DND-41 (cell line): ENCODE measurements at places on chromosomes 12 and 14.

DNA sequence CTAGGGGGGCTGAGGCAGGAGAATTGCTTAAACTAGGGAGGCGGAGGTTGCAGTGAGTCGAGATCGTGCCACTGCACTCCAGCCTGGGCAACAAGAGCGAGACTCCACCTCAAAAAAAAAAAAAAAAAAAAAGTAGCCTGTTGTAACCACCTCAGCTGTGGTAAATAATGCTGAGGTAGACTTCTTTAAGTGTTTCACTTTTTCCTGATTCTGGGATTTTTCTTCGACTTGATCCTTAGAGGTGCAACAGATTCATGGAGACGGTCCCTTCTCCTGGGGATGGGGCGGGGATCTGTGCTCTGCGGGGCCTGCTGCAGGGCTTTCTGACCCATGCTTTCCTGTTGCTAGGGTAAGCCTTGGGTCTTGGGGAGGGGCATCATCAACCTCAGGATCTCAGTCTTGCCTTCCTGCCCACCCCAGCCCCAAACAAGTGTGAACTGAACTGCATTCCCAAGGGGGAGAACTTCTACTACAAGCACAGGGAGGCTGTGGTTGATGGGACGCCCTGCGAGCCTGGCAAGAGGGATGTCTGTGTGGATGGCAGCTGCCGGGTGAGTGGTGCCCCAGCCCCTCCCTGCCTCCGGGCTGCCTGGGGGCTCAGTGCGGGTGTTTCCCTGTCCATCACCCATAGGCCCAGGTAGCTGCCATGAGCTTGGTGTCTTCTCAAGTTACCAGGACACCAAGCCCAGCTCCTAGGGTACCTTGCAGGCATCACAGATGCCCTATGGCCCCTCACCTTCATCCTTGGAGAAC is 12.4 kb downstream of the PAPLN start:
- no peak for DNase-seq
- no peaks in the 10 kb centered on the region for H3K27me3 ChIP-seq
- H3K4me1 ChIP-seq: peaks cover 17% of the 10 kb centered on the region
- no peak overlapping the region for H3K27ac ChIP-seq

GRCh38 chr12:84877340-84877739 is 35.3 kb downstream of the SLC6A15 start:
- no peak overlapping the region for H3K27ac ChIP-seq
- H3K36me3 ChIP-seq: no peaks in the 10 kb centered on the region
- H3K4me3 ChIP-seq: no peak overlapping the region
- no peak for DNase-seq
- H3K27me3 ChIP-seq: no peaks in the 10 kb centered on the region

- no peaks in the 10 kb centered on the region for H3K27me3 ChIP-seq
- H3K4me1 ChIP-seq: no peaks in the 10 kb centered on the region
- H3K4me3 ChIP-seq: no peak overlapping the region
- no peak overlapping the region for H3K27ac ChIP-seq
These were observed 88.5 kb upstream of the NCOR2 start for GRCh38 chr12:124655698-124656516.

- no peaks in the 10 kb centered on the region for H3K36me3 ChIP-seq
- peaks cover 4% of the 10 kb centered on the region for H3K27me3 ChIP-seq
- H3K27ac ChIP-seq: no peak overlapping the region
- no peak overlapping the region for H3K4me3 ChIP-seq
These were observed 24.0 kb downstream of the RHOJ start for GRCh38 chr14:63228217-63228616.

DNA sequence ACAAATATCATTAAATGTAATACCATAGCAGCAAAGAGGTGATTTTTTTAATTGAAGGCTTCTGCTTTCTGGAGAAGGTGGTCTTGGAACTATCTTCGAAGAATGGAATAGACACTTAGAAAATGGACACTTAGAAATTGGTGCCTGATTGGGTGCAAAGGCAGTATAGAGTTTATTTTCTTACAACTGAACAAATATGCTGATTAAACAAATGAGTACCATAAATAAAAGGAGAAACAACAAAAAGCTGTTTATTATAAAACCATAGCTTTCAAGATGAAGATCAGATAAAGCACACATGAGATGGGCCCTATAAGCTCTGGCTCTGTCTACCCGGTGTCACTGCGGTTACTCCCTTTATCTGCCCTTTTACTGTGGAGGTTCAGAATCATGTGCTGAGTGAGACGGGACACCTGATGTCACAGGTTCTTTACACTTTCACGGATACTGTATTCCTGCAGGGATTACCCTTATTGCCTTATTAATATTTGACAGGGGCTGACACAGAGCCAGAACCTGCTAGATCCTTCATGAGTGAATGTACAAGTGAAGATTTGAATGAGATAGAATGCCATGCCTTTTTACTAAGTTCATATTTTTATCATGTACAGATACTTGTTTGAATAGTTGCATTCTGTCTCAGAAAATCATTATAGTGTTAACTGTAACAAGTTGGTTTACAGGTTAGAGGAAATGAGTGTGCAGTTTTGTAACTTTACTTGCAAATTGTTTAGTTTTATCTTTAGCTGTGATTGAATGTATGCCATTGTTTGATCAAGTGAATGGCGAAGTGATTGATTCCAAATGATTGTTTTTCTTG is 477.5 kb upstream of the RGS6 start:
- DNase-seq: no peak
- no peaks in the 10 kb centered on the region for H3K36me3 ChIP-seq
- H3K27ac ChIP-seq: no peak overlapping the region

DNA sequence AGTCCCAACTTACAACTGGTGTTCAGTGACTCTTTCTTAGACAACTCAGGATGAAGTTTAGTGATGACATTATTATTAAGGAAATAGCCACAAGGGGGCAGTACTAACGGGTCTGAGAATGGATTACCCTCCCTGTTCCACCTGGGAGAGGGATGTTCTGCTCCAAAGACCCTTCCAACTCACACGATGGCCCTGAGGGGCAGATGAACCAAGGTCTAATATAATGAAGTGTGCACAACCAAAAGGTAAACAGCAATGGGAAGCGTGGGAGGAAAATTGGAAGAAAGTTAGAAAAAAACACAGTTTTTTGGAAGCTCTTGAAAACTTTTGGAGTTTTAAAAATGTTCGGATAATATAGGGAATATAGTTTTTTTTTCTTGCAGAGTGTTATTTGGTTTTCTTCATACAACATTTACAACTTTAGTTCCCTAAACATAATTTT is 24.0 kb downstream of the FGF6 start:
- no peak overlapping the region for H3K4me3 ChIP-seq
- H3K4me1 ChIP-seq: no peaks in the 10 kb centered on the region
- H3K36me3 ChIP-seq: no peaks in the 10 kb centered on the region
- peak; percentile 25 for DNase-seq

DNA sequence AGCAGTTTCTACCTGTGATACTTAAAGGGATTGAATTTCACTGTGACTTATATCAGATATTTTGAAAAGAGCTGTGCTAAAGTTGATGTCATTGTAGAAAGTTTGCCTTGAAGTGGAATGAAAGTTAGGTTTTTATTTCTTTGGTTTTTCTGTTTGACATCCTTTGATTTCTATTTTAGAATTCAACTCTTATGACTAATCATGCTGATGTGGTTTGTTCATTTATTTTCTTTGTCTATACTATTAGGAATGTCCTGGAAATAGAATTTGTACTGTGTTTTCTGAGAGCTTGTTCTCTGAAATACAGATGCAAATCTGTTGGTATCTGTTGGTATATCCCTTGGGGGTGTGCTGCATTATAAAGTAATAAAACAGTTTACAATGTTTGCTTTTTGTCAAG is 3.3 kb downstream of the CNOT2 start:
- no peak overlapping the region for H3K27ac ChIP-seq
- DNase-seq: no peak
- peaks cover 42% of the 10 kb centered on the region for H3K4me1 ChIP-seq
- peaks cover 33% of the 10 kb centered on the region for H3K36me3 ChIP-seq
- no peaks in the 10 kb centered on the region for H3K27me3 ChIP-seq

- no peaks in the 10 kb centered on the region for H3K27me3 ChIP-seq
- no peak overlapping the region for H3K4me3 ChIP-seq
- H3K4me1 ChIP-seq: no peaks in the 10 kb centered on the region
- no peak for DNase-seq
- no peak overlapping the region for H3K27ac ChIP-seq
These were observed 40.6 kb downstream of the ATF7 start for GRCh38 chr12:53585448-53586125.

DNA sequence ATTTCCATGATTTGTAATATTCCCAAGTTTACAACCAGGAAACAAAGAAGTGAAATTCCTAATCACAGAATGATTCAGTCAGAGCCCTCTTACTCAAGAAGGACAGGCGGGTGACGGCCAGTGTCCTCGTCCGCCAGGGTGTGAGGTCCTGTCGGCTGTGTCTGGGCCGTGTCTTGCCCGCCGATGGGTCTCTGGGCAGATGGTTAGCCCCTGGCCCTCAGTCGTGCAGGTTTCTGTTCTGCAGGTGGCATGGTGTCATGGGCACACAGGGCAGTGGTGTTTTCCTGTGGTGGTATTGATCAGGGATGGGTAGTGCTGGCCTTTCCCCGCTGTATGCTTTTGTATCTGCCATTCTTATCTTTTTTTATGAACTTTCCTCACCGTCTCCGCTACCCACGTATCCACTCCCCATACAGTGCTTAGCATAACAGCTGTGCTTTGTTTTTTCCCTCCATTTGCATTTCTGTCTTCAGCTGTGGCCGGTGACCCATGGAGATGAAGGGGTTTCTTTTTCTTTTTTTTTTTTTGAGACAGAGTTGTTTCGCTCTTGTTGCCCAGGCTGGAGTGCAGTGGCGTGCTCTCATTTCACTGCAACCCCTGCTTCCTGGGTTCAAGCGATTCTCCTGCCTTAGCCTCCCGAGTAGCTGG is 100.7 kb downstream of the TSPAN9 start:
- H3K27ac ChIP-seq: no peak overlapping the region
- H3K4me3 ChIP-seq: no peak overlapping the region
- no peaks in the 10 kb centered on the region for H3K4me1 ChIP-seq
- no peak for DNase-seq
- H3K36me3 ChIP-seq: no peaks in the 10 kb centered on the region

DNA sequence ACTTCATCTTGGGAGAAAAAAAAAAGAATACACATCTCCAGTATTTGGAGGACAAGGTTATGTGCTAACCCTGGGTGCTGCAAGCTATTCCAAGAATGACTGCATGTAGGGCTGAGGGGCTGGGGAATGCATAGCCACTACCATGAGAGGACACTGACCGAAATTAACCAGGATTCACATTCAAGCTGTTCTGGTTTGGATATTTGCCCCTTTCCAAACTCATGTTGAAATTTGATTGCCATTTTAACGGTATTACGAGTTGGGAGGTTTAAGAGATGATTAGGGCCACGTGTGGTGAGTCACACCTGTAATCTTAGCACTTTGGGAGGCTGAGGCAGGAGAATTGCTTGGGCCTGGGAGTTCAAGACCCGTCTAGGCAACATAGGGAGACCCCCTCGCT is 18.5 kb upstream of the MARK3 start:
- no peak for DNase-seq
- H3K27me3 ChIP-seq: no peaks in the 10 kb centered on the region

DNA sequence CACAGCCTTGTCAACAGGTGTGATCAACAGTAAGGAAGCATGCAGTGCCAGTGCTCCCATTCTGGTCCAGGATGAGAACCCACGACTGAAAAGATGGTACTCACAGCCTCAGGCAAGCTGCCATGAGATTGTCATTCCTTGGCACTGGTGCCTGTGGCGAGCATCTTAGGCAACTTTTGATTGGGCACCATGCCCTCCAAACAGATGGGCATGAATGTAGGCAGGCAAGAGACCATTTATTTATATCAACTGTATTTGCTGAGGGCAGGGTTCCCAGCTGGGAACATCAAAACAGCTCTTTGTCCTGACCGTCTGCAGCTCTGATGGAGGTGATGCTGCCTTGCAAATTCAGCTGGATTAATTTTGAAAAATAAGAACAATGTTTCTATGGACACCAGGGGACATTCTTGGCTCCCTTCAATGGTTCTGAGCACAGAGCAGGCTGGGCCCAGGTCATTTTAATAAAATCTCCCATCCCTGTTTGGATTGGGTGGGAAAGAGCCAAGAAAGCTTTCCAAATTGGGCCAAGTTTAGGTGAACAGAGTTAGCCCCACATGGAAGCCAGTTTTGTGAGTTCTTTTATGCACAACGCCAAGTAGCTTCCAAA is 522.5 kb downstream of the RMST start:
- H3K27ac ChIP-seq: no peak overlapping the region
- no peaks in the 10 kb centered on the region for H3K27me3 ChIP-seq
- no peak overlapping the region for H3K4me3 ChIP-seq
- DNase-seq: no peak
- no peaks in the 10 kb centered on the region for H3K4me1 ChIP-seq

- peaks cover 10% of the 10 kb centered on the region for H3K27me3 ChIP-seq
- no peaks in the 10 kb centered on the region for H3K36me3 ChIP-seq
- H3K4me1 ChIP-seq: no peaks in the 10 kb centered on the region
- no peak overlapping the region for H3K4me3 ChIP-seq
- H3K27ac ChIP-seq: no peak overlapping the region
- DNase-seq: no peak
These were observed 14.0 kb upstream of the BHLHE41 start for GRCh38 chr12:26138860-26139259.

GRCh38 chr14:103130965-103131364 is 7.7 kb downstream of the TNFAIP2 start:
- H3K4me3 ChIP-seq: no peak overlapping the region
- no peaks in the 10 kb centered on the region for H3K36me3 ChIP-seq
- DNase-seq: no peak
- no peaks in the 10 kb centered on the region for H3K4me1 ChIP-seq
- H3K27me3 ChIP-seq: no peaks in the 10 kb centered on the region

DNA sequence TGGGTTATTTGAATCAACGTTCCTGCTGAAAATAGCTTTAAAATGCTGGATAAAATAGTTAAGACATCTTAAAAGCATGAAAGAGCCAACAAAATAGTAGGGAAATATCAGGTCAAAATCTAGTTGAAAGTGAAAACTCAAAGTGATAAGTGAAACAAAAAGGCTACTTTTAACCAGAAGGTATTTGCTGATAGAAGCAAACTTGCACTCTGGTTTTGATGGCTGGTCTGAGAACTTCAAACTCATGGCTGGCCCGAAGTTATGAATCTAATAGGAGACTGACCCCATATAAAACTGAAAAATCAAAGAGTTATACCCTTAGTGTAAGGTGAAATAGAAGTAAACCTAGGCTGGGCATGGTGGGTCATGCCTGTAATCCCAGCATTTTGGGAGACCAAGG is 66.3 kb upstream of the HOXC13 start:
- H3K36me3 ChIP-seq: no peaks in the 10 kb centered on the region
- no peak overlapping the region for H3K27ac ChIP-seq
- H3K4me3 ChIP-seq: no peak overlapping the region

- no peak for DNase-seq
- H3K4me1 ChIP-seq: no peaks in the 10 kb centered on the region
- no peaks in the 10 kb centered on the region for H3K36me3 ChIP-seq
- no peak overlapping the region for H3K27ac ChIP-seq
- H3K4me3 ChIP-seq: no peak overlapping the region
- H3K27me3 ChIP-seq: peaks cover 14% of the 10 kb centered on the region
These were observed 89.8 kb downstream of the STAB2 start for GRCh38 chr12:103676893-103677292.

DNA sequence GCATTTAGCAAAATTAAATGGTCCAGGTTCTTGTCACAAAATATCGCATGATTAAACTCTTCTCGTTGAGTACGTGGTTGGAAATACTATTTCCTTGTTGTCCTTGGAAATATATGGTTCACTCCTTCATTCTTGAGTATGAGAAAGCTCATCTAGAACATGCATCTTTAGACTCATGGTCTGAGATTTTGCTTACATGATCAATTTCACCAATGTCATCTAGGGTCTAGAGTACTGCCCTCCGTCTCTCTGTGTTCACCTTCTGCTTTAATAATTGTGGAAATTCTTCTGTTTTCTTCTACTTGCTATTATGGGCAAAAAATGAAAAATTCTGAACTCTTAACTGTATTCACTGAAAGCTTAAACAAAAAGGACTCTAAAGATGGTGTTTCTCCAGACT is 25.9 kb downstream of the MBIP start:
- H3K36me3 ChIP-seq: peaks cover 9% of the 10 kb centered on the region; the same call in 1 of the 2 replicates
- DNase-seq: no peak
- no peak overlapping the region for H3K4me3 ChIP-seq
- no peak overlapping the region for H3K27ac ChIP-seq
- no peaks in the 10 kb centered on the region for H3K4me1 ChIP-seq
